Stimulated activated CD4-positive, alpha-beta T cell treated with anti-CD3 and anti-CD28 coated beads, Interleukin-4, amount 100 ng/mL, for 4 hours (primary cell): ENCODE measurements at places on chromosomes 2 and 18.

DNA sequence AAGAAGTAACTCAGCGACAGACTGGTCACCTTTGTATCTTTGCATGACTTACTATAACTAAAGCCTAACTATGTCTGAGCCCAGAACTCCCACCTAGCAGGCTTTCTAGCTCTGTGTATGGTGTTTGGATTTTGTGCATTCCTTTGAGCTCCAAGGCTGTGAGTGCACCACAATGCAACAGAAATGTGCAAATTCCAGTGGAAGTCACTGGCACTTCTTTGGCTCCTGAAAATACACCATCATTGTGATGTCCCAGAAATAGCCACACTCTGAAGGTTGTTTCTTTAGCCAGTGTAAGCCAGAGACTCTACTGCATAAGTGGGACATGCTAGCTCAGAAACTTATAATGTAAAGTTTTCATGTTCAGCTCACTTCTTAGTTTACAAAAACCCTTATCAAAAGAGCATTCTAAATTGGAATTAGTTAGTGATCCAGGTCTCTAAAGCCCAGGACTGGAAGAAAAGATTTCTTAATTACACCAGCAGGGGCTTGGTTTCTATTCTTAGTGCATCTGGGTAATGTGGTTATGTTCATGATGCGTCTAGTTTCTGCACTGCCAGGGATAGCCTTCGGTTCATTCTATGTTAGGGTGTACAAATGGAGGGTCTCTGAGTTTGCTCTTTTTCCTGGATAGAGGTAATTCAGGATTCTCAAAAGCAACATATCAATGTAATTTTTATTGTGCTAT lies 1239.5 kb upstream of the ZEB2 start:
- no peak for DNase-seq

DNA sequence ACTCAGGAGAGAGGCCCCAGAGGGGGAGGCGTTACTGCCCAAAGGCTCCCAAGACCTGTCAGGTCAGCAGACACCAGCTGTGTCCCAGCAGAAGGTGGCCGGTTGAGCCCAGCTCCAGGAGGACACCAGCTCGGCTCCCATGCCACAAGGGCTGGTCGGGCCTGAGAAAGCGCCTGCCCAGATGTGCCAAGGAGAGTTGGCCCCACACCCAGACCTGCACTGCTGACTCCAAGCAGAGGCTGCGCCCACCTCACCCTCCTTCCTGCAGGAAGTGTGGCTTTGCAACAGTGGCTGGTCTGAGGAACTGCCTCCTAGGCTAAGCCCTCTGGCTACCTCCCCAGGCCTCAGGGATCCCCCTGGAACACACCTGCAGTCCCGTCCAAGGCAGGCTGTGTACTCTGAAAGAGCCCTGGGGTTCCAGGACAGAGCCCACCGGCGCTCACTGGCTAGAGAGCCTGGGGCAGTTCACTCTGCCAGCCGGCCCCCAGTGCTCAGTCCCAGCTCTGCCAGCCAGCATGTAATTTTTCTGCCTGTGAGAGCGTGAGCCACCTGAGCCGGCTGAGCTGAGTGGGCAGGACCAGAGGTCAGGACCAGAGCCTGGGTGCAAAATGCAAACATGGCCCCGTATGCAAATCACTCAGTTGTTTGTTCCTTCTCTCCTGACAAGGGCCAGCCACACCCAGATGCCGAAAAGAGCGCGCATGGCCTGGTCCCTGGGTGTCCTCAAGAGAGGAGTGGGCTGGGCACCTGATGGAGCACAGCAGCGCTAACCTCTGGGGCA lies 36.9 kb upstream of the PTMA start:
- no peak for DNase-seq

- no peak for DNase-seq
Measured at GRCh38 chr18:35912332-35912731, 60.1 kb upstream of the RMP24 start.

GRCh38 chr2:98764499-98764898 lies 33.6 kb upstream of the MGAT4A start:
- DNase-seq = no peak

DNA sequence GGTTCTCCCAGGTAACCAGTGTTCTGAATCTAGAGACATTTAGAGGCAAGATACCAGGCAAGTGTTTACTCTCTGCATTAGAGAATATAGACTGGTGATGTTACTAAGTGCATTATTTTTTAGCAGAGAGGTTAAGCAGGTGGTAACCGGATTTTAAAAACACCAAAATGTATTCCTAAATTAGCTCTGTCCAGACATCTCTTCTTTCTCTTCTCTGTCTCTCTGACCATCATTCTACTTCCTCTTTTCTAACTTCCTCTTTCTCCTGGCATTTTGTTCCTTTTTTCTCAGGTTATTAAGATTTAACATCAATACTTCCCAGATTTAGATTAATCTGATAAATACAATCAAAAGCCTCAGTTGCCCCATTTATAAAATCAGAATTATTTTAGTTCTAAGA lies 31.7 kb upstream of the DYNC1I2 start:
- DNase-seq = no peak

DNA sequence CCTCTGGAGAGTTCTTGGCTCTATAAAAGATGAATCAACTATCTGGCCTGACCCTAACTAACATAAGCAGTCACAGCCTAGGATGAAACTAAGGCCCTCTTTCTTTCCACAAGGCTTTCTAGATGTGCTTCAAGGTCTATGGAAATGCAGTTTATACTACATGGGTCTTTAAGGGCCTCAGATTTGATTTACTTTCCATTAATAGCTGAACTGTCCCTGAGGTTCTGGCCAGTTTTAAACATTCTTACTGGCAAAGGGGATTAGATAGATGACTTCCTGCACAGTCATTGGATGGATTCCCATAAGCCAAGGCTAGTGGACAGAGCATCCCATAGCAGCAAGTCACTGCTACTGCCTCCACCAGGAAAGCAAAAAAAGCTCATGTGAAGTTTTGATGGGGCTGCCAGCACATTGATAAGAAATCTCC lies 38.1 kb upstream of the LCLAT1 start:
- DNase-seq = no peak

- DNase-seq = no peak
Measured at GRCh38 chr2:232997749-232998665, 15.0 kb downstream of the NGEF start.

GRCh38 chr2:8583400-8584173 lies 98.3 kb upstream of the ID2 start:
- DNase-seq = peak; percentile 71

DNA sequence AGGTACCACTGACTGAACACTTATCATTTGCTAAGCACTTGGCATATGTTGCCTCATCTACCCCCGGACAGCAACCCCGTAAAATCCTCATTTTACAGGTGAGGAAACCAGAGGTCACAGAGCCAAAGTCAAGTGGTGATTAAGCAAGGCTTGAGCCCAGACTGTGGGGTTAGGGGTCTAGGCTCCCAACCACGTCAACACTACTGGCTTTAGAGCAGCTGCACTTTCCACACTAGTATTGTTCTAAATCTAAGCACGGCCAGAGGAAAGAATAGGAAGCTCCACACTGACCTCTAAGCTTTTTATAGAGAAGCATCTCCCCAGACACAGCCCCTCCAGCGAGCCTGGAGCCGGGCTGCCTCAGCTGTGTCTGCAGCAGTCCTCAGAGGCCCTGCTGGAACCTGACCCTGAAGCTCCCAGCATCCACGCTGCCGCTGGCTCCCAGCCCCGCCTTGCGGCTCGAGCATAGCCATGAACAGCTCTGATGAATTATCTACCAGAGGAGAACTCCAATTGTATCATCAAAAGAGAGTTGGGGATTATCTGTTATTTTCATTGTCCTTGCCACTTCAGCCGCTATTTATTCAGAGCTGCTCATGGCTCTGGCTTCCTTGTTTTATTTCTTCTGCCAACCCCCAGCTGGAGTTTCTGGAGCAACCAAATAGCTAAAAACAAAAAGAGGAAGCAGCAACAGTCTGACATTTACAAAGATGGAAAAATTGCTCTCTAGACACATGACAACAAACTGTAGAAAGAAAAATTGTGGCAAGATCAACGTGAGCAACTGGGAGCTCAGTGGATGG lies 62.2 kb upstream of the RTN4 start:
- no peak for DNase-seq

DNA sequence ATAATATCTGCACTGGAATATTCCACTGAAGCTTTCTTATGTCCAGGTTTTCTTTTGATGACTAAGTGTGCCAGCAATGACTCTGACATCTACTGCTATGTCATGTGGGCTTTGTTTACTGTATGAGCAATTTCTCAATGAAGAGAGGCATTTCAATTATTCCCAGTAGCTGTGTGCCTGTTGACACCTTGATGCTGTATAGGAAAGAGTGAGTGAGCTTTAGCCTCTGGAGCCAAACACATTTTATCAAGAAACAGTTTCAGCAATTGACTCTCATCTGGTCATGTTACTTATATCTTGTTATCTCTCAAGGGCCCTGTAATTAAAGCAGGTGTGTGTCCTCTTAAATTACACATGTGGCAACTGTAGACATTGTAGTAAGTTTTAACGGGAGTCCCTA lies 493.2 kb upstream of the FANCL start:
- DNase-seq = no peak

DNA sequence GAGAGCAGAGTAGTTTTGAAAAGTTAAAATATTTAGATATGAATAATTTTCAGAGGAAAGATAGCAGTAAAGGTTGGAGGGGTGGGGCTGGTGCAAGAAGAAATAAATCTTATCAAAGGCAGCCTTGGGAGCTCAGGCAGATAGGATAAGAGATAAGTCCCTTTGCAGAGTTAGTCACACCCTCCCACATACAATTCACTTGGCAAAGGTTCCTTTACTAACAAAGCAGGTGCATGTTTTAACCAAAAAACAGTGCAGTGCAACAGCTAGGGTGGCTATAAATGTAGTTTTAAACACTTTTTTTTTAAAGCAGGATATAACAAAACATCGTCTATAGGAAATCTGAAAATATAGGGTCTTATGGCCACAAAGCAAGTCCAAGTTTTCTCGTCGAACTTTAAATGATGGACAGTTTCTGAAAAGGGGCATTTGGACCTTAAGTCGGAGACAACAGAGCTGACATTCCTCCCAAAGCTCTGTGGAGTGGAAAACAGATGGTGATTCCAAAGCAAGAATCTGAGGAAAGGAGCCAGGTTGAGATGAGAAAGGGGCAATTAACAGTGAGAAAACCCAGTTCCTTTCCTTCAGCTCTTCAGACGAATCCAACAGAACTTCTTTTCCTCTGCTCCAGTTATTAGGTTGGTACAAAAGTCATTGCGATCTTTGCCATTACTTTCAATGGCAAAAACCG lies 53.0 kb downstream of the EPHA4 start:
- DNase-seq = no peak

- DNase-seq = no peak
Measured at GRCh38 chr2:222087998-222088397, 210.8 kb downstream of the PAX3 start.

- no peak for DNase-seq
Measured at GRCh38 chr18:199768-200167, 41.4 kb downstream of the USP14 start.

GRCh38 chr18:32688821-32689220 lies 84.0 kb downstream of the KLHL14 start:
- no peak for DNase-seq

DNA sequence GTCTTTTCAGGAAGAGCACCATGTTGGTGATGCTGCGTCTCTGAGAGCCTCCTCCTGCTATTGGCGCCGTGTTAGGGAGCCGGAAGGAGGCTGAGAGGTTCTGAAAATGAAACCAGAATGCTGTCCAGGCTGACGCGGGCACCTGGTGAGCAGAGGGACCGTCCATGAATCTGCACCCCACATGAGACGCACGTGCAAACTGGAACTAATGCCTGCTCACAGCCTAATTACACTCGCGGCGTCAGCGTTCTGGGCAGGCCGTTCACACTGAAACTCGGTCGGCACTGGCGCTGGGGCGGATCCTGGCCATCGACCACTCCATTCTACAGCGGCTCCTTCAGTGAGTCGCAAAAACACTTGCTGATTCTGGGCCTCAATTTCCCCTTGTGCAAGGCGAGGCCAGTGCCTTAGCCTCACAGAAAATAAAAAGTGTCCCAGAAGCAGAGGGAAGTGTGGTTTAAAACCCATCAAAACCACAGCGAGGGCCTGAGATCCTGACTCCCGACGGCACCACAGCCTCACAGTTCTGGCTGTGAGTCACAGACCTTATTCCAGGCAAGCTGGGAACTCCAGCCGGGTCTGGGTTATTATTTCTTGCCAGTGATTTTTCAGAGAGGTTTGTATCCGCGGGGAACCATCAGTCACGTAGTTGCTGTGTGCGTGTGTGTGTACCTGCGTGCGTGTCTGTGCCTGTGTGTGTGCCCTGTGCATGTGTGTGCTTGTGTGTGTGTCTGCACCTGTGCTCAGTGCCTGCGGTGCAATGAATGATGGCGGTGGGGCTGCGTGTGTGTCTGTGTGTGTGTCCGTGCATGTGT lies 49.1 kb upstream of the CTDP1 start:
- DNase-seq = no peak

GRCh38 chr18:77135339-77136075 lies 2.9 kb upstream of the MBP start:
- no peak for DNase-seq

GRCh38 chr2:190655113-190655512 lies 6.2 kb downstream of the NAB1 start:
- DNase-seq = no peak
